ENCODE measurements at places on chromosomes 1 and 21.

DNA sequence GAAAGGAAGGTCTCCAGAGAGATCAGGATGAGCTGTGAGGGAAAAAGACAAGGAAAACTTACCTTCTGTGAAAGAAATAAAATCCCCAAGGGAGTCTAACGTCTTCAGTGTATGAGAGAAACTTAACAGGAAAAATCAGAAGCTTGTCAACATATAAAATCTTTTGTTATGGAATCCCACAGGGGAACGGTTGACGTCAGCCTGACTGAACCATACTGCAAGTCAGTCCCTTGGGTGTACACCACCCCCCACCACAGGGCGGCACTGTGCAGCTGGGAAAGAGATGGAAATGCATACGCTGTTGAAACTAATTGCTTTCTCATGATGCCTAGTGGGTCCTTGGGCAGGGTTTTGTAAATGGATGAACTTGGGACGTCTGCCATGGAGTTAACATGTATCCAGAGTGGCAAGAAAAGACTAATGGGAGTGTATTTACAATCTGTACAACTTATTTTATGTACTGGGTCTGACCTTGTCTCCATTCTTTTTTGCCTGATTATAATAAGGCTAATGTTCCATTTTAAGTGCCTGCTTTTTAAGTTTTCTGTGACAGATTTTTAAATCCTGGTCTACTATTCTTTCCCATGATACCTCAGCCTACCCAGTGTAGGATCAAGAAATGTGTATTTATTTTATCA, 22.7 kb downstream of the UTP25 start:
- peak; percentile 5 for DNase-seq

GRCh38 chr21:33944185-33944763, 28.7 kb upstream of the ATP5PO start:
- no peak for DNase-seq

DNA sequence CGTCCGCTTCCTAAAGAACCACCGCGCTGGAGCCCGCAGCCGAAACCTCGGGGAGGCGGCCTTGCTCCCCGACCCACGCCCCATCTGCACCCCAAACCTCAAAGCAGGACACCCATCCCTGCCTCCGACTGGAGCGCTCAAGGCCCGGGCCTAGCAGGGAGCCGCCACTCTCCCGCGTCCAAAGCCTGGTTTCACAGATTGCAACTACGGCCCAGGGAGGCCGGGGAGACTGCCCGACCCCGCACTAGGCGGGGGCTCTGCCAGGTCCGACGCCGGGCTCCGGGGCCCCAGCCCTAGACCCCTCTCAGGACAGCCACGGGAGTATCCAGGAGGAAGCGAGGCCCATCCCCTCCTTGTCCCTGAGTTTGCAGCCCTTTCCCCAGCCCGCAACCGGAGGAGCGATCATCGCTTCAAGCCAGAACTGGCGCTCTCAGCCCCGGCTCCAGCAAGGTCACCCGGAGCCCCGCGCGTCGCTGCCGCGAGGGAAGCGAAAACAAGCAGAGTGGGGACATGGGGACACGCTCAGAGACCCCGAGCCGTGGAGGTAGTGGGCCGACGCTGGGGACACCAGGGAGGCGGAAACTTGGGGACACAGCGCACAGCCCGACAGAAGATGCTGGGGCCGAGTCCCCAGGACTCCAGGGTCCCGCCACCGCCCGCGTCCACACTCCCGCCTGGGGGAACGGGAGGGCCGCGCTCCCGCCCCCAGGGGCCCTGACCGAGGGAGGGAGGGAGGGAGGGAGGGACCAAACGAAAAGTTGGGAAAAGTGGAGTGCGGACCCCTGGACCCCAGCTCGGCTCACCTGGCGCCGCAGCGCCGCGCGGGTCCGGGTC, 433 bp downstream of the TMEM200B start:
- DNase-seq, result peak; percentile 17

DNA sequence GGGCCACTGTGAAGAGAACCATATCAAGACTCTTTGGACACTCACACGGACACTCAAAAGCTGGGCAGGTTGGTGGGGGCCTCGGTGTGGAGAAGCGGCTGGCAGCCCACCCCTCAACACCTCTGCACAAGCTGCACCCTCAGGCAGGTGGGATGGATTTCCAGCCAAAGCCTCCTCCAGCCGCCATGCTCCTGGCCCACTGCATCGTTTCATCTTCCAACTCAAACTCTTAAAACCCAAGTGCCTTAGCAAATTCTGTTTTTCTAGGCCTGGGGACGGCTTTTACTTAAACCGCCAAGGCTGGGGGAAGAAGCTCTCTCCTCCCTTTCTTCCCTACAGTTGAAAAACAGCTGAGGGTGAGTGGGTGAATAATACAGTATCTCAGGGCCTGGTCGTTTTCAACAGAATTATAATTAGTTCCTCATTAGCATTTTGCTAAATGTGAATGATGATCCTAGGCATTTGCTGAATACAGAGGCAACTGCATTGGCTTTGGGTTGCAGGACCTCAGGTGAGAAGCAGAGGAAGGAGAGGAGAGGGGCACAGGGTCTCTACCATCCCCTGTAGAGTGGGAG, 36.3 kb upstream of the TDRD10 start:
- DNase-seq, result no peak

GRCh38 chr1:151193856-151194255, 3.9 kb upstream of the VPS72 start:
- DNase-seq, result no peak

DNA sequence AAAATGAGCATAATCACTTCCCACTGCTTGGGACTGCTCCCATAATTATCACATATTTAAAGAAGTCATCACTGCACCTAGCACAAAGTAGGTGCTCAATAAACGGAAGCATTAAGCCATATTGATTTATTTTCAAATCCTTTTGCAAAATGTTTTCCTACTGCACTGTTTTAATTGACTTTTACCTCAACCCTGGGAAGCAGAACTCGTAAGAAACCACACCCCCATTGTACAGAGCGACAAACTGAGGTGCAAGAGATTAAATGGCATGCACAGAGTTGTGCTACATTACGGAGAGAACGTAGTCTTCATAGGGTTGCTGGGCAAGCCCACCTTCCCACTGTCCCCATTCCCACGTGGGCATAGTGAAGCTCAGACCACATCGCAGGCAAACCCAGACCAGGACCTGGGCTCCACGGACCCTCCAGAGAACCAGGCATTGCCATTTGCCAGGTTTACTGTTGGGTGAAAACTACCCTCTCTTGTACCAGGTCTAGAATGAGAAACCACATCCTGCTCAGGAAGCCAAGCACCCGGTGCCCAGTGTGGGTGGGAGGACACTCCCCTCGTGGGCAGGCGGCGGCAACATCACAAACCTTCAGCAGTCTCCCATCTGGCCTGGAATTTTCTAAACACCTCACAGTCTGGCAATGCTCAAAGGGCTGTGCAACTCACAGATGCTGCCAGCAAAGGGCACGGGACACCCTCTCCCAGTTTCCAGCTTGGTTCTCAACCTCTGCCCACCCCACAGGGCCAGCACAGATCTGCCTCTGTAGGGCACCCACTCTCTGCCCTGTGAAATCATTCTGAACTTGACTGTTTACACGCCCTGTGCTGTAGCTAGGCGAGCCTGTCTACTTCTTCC, 8.2 kb downstream of the IFFO2 start:
- peak; percentile 84 for DNase-seq

GRCh38 chr1:43441894-43442637, 11.7 kb downstream of the HYI start:
- DNase-seq, result no peak

DNA sequence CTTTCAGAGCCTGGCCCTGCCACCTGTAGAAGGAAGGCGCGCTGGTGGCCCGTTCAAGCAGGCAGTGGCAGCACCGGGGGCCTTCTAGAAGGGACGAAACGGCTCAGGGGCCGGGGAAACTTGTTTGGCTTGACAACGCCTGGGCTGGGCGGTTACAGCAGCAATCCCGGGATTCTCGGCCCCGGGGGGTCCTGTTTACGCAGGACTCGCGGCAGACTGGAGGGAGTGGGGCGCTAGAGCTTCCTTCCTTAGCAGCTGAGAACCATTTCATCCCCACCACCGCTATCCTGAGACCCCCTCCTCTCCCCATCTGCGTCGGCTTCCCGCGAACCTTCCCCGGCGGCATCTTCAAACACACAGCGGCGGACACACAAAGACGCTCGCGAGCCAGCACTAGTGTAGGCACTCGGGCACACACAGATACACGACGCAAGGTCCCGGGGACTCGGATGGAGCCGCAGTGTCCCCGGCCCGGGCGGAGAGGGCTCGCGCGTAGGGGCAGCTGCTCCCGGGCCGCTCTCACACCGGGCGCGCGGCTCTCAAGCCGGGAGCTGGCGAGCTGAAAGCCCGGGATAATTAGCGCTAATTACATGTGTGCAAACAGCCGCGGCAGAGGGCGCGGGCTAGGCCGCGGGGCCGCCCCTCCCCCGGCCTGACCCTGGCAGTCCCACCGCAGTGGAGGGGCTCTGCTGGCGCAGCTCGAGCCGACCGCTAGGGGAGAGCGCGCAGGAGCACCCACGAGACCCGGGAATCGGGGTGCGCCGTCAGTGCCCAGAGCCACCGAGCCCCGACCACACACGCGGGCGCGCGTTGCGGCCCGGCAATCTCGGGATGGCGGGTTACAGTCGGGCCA, 271.4 kb downstream of the FOXD2 start:
- peak; percentile 5 for DNase-seq

GRCh38 chr21:43303275-43304178, 123.4 kb downstream of the SIK1 start:
- no peak for DNase-seq

GRCh38 chr1:91278754-91279153, 125.9 kb downstream of the HFM1 start:
- DNase-seq, result no peak

GRCh38 chr1:158045639-158046038, 52.2 kb downstream of the KIRREL1 start:
- DNase-seq, result no peak

GRCh38 chr1:93821423-93822144, 57.4 kb downstream of the DNTTIP2 start:
- DNase-seq, result no peak

DNA sequence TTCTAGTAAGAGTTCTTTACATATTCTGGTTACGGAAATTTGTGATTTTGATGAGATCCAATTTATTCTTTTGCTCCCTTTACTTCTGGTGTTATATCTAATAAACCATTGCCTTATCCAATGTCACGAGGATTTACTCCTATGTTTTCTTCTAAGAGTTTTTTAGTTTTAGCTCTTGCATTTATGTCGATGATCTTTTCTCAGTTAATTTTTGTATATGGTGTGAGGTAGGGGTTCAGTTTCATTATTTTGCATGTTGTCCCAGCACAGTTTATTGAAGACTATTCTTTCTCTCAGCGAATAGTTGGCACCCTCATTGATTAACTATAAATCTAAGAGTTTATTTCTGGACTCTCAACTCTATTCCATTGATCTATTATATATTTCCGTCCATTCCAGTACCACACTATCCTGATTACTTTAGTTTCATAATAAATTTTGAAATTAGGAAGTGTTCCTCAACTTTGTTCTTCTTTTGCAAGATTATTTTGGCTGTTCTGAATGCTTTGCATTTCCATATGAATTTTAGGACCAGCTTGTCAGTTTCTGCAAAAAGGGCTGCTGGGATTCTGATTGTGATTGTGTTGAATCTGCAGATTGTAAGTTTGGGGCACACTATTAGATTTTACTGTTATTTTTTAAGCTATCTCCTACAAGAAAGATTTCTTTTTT, 4.0 kb downstream of the KDM1A start:
- DNase-seq, result no peak

DNA sequence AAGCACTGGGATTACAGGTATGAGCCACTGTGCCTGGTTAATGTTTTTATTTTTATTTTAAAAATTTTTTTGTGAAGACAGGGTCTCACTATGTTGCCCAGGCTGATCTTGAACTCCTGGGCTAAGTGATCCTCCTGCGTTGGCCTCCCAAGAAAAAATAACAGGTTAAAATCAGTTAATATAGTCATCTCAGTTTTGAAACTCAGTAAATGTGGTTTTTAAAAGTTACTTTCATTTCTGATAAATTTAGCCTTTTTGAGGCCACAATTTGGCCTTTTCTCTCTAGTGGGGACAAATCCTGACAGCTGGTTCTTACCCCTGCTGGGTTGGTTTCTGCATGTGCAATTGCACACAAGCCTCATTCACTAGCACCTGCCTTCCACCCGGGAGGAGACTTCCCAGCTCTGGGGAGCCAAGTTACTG, 13.3 kb downstream of the PMF1 start:
- DNase-seq, result no peak

GRCh38 chr1:85650645-85651044, 57.6 kb downstream of the ZNHIT6 start:
- DNase-seq, result no peak

GRCh38 chr1:92747735-92748134, 37.2 kb downstream of the EVI5 start:
- no peak for DNase-seq

DNA sequence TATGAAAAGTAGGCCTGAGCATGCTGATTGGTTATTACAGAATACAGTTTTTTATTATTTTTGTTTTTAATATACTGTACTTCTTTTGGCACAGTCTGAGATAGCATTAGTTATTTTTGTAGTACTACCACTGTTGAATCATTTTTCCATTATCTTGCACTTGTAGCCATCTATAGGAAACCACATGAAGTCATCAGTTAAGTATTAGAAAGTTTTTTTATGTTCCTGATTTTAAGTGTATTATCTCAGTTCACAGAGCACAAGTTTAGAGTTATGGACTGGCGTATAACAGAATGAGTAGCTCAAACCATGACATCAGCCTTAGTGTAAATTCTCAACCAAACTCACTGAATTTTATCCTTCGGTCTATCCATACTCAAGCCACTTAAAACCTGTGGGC, 22.8 kb downstream of the DHX9 start:
- DNase-seq, result no peak

DNA sequence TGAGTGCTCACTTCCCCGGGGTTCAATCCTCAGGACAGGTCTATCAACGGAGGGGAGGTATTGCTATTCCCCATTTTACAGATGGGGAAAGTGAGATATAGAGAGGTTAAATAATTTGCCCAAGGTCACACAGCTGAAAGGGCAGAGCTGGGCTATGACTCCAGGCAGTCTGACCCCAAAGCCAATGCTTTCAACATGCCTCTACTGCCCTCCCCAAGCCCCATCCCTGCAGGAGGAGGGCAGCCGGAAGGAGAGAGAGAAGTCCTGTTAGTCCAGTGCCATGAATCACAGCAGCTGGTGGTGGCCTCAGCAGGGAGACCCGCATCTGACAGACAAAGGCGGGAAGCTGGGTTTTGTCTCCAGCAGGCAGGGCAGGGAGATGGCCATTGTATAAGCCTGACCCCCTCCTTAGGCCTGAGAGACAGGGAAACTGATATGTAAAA, 20.0 kb upstream of the CLIC4 start:
- no peak for DNase-seq

- DNase-seq, result no peak
These were observed 57.1 kb downstream of the WNT9A start for GRCh38 chr1:227890451-227891222.

DNA sequence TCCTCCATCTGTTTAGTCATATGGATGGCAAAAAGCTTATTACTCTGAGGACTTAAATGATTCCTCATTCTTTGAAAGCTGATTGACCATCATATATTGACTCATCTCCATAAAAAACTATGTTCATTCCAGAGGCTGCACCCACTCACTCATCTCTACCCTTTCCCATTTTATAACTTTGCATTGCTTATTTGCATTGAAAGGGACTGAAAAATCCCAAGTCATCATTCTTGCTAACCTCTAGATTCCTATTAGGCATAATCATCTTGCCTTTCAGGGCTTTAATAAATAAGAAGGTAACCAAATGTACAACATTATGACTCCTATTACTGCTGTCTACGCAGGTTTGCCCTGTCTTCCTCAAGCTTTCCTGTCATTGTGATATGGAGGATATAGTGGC, 1180.3 kb upstream of the B3GALT2 start:
- DNase-seq, result no peak

Measured in CD4-positive, alpha-beta T cell treated with Interleukin-17A for 1 hour (primary cell).